ENCODE measurements at places on chromosomes 7 and 10.

- no peak for DNase-seq
These were observed 134.3 kb downstream of the GRK5 start for GRCh38 chr10:119341459-119342301.

- DNase-seq = no peak
These were observed 26.3 kb downstream of the DNMBP start for GRCh38 chr10:99983280-99983988.

DNA sequence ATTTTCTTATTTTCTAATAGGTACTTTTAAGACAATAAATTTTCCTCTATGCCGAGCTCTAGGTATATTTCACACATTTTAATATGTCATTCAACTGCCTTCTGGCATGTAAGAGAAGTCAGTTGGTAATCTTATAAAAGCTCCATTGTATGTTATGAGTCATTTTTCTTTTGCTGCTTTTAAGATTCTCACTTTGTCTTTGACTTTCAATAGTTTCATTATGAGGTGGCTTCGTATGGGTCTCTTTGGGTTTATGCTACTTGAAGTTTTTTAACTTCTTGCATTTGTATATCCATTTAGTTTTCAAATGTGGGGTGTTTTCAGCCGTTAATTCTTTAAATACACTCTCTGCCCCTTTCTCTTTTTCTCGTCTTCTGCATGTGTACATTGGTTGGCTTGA, 80.5 kb downstream of the ABCA13 start:
- DNase-seq = no peak

- no peak for DNase-seq
These were observed 101.4 kb downstream of the PODXL start for GRCh38 chr7:131455001-131455400.

- DNase-seq = no peak
These were observed 527.4 kb upstream of the NRP1 start for GRCh38 chr10:33861833-33862232.

- no peak for DNase-seq
These were observed 92.9 kb upstream of the SH2B2 start for GRCh38 chr7:102193806-102194205.

GRCh38 chr7:151897161-151897731, 20.3 kb upstream of the PRKAG2 start:
- DNase-seq = no peak

- no peak for DNase-seq
These were observed 10.1 kb downstream of the PON2 start for GRCh38 chr7:95424716-95425115.

DNA sequence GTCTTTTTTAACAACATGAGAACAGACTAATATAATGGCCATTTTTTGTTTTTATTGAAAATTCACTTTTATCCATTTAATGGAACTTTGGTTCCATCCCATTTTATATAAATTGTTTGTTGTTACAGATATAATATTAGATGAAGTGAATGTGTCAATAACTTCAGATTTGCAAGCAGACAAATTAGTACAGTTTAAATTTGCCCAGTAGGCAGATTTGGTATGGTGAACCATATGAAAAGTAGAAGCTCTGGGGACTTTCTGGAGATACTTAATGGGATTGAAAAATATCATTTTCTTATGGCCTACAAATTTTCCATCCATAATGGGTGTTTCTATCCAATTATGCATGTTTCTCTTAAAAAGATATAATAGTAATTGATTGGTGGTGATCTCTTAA, 1196.2 kb upstream of the C7orf33 start:
- no peak for DNase-seq

DNA sequence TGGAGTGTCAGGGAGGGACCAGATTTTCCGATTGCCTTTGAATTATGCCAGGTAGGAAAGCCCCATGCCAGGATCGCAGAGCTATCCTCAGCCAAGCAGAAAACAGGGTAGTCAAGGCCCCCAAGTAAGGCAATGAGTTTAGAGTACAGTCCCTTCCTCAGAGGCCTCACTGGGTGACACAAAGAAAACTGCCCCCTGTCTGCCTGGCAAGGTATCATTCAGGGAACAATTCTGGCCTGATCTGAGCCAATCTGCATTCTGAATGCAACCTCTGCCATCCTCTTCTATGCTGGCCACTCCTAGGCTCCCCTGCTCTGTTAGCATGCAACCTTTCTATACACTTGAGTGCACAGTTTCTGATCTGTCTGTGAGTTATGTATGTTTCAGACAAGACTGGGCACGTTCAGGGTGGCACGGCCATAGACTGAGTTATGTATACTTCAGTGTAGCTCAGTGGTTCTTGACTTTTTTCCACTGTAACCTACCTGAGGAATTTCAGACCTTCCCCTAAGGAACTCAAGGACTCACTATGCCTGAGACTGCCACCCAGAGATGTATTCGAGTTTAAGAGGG, 336.8 kb downstream of the PLXNA4 start:
- no peak for DNase-seq

- DNase-seq = no peak
These were observed 928.0 kb upstream of the POT1 start for GRCh38 chr7:125857606-125858005.
